ENCODE measurements at places on chromosomes 5 and 9.

- no peak for DNase-seq
Measured at GRCh38 chr5:12023614-12024241, 119.5 kb upstream of the CTNND2 start.

GRCh38 chr9:107226421-107226820 is 56.7 kb upstream of the RAD23B start:
- no peak for DNase-seq

DNA sequence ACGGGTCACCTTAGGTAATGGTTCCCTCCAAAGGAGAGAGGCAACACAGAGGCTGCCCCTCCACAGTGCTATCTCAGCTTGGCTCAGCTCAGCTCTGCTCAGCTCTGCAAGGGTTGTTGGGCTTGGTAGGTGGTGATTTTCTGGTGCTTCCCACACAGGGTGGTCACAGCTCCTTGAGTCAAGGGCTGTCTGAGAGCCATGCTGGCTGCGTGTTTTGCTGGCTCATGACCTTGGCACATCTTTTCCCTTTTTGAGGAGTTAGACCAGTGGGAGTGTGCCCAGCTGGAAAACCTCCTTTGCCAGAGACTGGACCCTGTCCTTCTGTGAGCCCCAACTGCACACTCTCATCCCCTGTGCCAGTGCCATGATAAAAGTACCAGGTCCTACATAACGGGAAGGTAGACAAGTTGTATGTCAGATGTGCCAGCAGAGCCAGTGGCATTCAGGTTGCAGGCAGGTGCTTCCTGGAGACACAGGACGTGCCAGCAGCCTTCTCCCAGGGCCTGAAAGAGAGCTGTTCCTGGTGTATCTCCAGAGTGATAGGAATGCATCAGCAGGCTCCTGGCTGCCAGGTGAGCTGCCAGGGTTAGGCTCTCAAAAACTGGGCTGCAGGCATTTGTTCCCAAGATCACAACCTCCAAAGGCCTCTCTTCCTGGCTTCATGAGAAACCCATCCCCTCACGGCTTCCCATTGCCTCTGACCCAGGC is 118.6 kb upstream of the CXCL14 start:
- no peak for DNase-seq

- no peak for DNase-seq
Measured at GRCh38 chr5:79567926-79568549, 44.2 kb upstream of the TENT2 start.

GRCh38 chr5:168697034-168697720 is 118.0 kb upstream of the PANK3 start:
- DNase-seq: no peak

DNA sequence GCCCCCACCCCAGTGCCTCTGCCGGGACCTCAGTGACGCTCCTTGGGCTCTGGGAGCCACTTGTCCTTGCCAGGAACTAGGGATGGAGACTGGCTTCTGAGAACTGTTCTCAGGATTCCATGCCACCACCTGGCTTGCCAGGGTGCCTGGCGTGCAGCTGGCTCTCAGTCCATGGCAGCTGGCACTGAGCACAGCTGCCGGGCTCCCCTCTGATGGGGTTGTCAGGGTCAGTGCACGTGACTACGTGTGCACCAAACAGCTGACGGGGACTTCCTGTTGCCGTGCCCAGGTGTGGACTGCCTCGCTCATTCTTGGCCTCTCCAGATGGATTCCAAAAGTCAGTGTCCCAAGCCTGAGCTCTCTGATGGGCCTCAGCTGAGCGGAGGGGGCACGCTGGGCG is 9.4 kb downstream of the KCNT1 start:
- DNase-seq: no peak

DNA sequence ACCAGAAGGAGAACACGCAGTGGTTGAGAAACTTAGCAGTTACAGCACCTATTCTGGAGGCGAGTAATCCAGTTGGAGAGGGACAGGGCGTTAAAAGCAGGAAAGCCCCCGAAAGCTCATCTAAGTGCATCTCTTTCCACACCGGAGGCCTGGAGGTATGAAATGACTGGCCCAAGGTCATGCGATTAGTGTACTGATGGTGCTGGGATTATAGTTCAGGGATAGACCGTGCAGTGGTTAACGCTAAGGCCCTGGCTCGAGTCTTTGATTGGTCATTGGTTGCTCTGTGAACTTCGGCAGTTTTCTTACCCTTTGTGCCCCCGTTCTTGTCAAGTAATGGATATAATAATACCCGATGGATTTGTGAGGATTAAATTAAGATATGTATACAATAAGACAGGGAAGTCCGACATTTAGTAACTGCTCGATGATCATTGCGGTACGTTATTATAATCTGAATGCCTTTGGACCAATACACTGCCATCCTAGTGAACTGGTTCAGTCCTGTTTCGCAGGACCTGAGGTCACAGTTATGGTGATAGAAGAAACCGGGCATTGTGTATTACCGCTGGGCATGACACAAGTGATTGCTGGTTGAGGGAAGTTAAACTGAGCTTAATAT is 960 bp downstream of the CANX start:
- no peak for DNase-seq

- no peak for DNase-seq
Measured at GRCh38 chr9:128419061-128419925, 1.4 kb upstream of the CERCAM start.

DNA sequence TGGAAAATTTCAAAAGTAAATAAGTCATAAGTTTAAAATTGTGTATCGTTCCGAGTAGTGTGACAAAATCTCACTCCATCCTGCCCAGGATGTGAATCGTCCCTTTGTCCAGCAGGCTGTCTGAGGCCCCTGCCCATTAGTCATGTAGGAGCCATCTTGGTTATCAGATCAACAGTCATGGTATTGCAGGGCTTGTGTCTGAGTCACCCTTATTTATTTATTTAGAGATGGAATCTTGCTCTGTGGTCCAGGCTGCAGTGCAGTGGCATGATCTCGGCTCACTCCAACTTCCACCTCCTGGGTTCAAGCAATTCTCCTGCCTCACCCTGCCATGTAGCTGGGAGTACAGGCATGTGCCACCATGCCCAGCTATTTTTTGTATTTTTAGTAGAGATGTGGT is 30.2 kb downstream of the ITGA2 start:
- DNase-seq: no peak

- DNase-seq: no peak
Measured at GRCh38 chr5:126597156-126597555, 2.1 kb upstream of the ALDH7A1 start.

DNA sequence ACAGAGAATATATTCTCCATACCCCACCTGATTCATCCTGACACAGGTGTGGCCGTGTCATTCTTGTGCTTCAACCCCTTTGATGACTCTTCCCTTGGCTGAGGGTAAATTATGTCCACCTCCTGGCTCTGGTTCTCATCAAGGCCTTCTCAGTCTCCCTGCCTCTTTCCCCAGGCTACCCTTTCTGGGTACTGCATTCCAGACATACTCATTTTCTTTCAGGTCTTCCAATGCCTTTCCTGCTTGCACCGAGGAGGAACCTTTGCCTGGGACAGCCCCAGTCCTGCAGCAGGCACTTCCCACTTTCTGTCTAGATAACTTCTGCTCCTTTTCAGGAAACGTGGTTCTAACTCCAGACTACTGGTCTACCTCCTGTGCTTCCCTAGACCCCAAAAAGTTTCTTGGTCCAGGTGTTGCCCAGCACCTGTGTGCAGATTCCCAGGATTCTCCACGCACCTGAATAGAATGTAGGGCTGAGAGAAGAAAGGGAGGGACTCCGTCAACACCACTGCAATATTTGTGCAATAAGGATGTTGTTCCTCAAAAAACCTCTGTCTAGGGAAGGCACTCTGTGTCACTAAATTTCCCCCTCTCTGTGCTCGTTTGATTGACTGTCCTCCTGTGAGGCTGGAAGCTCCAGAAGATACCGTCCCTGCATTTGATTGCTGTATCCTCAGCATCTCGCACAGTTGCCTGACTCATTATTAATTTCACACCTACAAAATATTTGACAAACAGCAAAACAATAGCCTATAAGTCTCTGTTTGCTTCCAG is 255.4 kb upstream of the NFIL3 start:
- DNase-seq: no peak

- DNase-seq: peak; percentile 7
Measured at GRCh38 chr9:92631452-92632343, 38.2 kb downstream of the IPPK start.

DNA sequence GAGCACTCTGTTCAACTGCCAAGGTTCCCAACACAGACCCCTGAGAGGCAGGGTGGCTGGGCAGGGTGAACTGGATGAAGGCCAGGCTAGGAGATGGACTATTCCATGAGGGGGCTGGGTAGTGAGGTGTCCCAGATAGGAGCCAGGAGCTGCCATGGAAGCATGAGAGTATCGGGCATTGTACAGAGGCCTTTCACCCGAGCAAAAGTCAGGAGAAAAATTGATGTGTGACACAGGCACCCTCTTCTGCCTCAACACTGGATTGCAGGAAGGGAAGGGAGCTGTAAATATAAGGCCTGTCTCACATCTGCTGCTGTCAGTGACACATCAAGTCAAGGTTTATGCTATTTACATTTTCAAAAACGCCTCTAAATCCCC is 74.6 kb downstream of the UBAP1 start:
- DNase-seq: no peak

DNA sequence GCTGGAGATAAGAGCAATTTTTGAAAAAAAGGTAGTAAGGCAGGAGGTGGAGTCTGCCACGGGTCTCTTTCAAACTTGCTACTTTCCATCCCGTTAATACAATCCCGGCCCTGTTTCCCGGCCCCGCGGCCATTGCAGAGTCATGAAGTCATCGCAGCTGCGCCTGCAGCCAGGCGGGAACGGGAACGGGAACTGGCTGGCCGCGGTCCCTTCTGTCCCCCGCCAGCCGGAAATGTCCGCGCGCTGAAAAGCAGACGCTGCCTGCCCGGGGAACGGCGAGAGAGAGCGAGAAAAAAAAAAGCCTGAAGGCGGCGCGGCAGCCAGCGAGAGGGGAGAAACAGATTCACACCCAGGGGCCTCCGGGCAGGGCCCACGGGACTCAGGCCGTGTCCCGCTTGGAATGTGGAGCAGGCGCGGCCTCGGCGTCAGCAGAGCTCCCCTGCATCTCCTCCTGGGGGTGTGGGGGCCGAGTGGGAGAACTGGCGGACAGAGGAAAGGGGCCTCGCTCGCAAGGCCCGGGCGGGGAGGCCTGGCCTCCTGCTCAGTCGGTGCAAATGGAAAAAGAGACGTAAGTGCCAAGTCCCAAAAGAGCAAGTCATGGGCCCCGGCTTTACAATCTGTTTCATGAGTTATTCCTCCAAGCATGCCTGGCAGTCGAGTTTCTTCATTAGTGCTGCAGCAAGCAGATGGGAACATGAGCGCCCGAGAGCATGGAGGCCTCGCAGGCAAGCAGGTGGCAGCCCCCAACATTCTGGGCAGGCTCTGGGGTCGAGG is 201.2 kb upstream of the GAS1 start:
- DNase-seq: no peak

DNA sequence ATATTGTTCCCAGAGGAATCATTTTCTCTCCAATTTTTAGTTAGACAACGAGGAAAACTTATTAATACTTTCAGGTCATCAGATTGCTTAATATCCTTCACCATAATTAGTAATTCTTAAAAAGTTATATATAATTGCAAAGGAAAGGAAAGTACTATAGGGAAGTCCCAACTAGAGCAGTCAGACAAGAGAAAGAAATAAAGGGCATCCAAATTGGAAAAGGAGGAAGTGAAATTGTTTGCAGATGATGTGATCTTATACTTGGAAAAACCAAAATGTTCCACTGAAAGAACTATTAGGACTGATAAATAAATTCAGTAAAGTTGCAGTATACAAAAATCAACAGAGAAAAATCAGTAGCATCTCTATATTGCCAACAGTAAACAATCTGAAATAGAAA is 223.5 kb upstream of the MEF2C start:
- DNase-seq: no peak

DNA sequence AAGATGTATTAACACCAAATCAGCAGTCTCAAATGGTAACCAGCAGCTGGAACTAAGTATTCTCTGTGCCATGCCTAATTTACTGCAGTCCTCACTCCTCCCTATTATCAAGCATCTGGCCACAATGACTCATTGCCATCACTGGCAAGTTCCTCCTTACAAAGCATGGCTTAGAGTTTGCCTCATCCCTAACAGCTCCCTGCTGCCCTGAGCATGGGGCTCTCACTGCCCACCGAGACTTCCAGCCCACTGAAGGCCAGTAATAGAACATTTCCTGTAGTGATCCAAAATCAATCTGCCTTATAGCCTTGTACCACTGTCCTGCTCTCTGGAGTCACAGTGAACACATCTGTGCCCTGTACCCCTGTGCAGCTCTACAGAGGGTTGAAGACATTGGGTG is 211.9 kb upstream of the TRIM32 start:
- no peak for DNase-seq

GRCh38 chr9:38298503-38298902 is 94.0 kb upstream of the ALDH1B1 start:
- DNase-seq: no peak

DNA sequence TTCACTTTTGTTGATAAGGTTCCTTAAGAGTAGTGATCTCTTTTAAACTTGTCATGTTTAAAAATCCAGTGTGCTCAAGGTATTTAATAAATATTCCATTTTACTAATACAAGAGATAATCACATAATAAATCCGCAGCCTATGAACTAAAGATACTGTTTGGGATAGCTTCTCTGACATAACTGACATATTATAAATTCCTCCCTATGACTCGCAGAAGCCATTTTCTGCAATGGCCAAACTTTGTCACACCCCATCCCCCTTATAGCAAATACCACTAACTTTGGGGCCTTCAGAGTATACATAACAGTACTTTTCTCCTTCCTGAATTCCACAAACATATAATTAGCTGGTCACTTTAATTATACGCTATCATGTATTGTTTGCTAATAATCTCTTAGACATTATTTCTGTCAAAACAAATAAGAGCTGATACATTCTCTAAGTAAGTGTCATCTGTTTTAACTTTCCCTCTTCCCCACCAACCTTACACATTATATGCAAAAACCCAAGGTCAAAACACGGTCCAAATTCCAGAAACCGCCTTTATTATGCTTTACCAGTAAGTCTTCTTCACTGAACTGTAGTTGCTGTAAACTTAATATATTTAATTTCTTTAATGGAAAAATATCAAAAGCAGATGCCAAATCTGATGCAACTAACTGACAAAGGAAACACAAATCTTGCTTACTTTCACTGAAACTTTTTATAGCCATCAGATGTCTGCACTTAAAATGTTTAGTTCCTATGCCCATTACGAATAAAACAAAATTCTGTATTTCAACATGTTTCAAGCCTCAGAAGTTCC is 971 bp downstream of the TMEM267 start:
- no peak for DNase-seq

DNA sequence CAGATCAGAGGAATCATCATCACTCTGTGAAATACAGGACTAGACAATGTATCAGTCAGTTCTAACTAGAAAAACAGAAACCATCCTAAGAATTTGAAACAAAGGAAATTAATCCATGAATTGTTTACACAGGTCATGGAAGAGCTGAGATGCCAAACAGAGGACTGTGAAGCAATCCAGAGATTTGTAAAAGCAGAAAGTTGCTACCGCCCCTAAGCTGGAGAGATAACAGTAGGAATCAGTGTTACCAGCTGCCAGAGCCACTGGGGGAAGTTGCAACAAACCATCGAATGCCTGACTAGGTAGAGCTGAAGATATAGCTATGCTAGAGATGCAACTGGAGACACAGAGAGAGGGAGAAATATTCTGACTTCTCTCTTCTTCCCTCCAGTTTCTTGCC is 10.4 kb upstream of the MIER3 start:
- DNase-seq: no peak

- DNase-seq: no peak
Measured at GRCh38 chr9:115674091-115674490, 479.5 kb upstream of the PAPPA start.
